Stimulated activated CD8-positive, alpha-beta memory T cell treated with anti-CD3 and anti-CD28 coated beads, Interleukin-7, amount 100 ng/mL, for 48 hours (primary cell): ENCODE measurements at places on chromosomes 7 and 10.

DNA sequence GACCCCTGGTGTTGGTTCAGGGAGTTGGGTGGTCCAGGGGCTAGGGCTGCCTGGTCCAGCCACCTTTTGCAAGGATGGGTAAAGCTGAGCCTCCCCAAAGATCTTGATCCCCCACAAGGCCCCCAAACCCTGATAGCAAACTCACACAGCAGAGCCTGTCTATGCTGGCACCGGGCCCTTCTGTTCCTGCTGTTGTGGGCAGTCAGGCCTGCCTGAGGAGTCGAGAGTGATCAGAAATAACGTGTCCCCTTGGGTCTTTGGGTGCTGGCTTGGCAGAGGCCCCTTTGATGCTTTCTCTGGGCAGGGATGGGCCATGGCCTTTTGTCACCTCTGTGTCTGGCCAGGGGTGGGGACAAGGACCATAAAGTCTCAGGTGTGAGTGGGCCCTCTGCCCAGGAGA is 715 bp upstream of the MUC12 start:
- DNase-seq: no peak

DNA sequence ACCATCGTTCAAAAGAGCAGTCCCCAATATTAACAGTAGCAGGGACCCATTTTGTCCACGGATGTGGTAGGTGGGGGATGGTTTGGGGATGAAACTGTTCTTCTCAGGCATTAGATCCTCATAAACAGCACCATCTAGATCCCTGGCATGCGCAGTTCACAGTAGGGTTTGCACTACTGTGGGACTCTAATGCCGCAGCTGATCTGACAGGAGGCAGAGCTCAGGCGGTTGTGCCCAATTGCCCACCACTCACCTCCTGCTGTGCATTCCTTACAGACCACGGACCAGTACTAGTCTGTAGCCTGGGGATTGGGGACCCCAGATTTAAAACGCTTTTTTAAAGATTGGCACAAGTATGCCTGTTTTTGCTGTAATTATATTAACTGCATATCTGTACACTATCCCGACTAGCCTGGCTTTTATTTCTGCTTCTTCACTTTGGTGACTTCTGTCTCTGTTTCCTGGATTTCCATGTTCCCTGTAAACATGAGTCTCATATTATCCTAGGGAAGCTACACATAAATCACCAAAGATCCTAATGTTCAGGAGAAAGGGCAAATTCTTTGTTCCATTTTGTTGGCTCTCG is 163.3 kb upstream of the AKR1E2 start:
- DNase-seq: no peak

GRCh38 chr7:15345216-15345615 is 216.6 kb downstream of the AGMO start:
- DNase-seq: no peak

DNA sequence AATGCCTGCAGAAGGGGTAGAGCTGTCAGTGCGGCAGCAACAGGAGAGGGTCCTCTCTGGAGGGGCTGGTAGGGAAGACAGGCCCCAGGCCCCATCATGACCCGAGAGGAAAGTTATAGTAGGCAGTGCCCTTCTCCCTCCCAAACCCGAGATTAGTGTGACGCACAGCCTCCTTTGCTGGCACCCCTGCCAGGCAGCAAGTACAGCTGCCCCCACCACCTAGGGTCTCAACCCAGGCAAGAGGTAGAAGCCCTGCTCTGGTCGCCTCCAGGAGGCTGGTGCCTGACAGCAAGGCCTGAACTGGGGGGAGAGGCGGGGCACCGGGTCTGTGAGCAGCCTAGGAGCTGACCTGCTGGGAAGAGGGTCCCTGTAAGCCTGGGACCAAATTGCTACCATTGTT is 15.5 kb downstream of the LOXL4 start:
- DNase-seq: no peak

- no peak for DNase-seq
These were observed 656.6 kb downstream of the INHBA start for GRCh38 chr7:41046221-41046761.
